ENCODE measurements at places on chromosomes 3 and 15.

- DNase-seq = no peak
Observed at GRCh38 chr3:55654123-55654760, 167.1 kb upstream of the WNT5A start.

GRCh38 chr15:64070965-64071851 is 22.4 kb downstream of the CIAO2A start:
- DNase-seq = no peak

DNA sequence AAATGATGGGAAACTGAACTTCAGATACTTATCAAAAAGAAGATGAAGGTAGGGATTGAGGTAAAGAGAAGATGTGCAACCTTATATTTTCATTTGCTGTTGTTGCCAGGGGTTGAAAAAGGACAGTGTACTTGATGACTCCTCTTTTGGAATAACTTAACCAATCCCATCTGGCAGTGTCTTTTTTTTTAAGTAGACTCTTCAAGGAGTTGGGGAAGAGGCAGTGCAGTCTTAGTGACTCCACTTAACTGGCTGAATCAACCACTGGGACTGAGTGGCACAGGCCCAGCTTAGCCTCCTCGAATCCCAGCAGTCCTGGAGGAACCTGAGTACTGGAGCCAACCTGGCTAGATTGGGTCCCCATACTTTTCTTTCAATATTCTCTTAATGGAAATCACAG is 27.3 kb upstream of the FILIP1L start:
- no peak for DNase-seq

GRCh38 chr15:88091444-88092016 is 165.0 kb downstream of the NTRK3 start:
- DNase-seq = no peak

Measured in activated CD4-positive, CD25-positive, alpha-beta regulatory T cell (primary cell).